ENCODE measurements at places on chromosomes 6 and 20.

DNA sequence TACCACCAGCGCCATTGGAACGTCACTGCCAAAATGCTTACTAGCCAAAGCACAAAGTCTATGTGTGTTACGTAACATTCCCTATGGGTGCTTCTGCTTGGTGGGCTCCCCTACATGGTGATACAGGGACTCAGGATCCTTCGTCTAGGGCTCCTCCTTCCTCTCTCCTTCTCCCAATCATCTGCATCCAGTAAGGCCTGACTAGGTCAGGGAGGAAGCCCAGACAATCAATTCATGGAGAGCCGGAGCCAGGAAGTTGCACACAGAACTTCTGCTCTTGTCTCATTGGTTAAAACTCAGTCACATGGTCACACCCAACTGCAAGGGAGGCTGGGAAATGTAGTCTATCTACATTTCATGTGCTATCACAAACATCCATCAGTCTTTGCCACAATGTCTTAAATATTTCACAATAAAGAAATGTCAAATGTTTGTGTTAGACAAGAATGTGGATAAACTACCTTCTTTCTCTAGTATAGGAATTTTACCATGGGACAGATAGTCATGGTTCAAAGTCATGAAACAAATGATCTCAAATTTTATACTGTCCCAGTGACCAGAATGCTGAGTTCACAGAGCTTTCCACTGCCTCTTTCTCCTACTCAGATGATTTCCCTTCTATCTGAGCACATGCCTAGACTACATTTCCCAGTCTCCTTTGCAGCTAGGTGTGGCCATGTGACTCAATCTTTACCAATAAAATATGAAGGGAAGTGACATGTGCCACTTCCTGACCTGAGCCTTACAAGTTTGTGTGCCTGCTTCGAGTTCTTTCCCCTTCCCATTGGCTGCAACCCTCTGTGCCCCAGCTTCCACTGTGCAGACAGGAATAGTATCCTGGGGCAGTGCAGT is 9.3 kb upstream of the KCNK15 start:
- DNase-seq = no peak

DNA sequence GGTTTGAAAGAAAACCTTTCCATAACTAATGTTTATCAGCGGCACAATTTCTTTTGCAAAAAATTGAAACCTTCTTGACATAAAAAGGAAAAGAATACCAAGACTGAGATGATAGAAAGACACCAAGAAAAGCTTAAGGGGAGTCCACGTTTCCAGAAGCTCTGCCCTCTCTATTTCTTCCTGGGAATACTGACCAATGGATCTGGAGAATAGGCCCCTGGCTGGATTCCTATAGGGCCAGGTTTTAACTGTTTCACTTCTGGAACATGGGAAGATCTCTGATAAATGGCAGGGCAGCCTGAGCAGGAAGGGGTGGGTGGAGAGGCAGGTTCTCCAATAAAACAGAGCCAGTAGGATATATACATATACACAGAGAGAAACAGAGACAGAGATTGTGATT is 413.4 kb upstream of the JARID2 start:
- no peak for DNase-seq

GRCh38 chr6:130840050-130840449 is 12.8 kb downstream of the SMLR1 start:
- no peak for DNase-seq

- DNase-seq = no peak
Observed at GRCh38 chr20:7608250-7608649, 332.0 kb downstream of the HAO1 start.

DNA sequence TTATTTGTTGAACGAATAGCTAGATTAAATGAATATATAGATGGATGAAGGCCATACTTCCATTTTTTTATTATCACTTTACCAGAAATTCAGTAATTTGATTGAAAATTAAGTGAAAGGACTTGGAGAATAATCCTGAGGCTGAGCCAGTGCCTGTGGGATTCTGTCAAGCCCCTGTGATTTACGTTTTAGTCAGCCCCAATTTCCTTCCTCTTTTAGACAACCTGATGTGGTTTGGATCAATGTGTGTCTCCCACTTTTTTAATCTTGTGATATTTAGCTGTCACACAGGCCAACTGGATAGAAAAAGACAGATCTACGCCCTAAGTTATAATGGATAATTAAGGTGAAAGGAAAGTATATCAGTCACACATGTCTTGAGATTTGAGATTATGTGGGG is 188.8 kb downstream of the EDN1 start:
- no peak for DNase-seq

DNA sequence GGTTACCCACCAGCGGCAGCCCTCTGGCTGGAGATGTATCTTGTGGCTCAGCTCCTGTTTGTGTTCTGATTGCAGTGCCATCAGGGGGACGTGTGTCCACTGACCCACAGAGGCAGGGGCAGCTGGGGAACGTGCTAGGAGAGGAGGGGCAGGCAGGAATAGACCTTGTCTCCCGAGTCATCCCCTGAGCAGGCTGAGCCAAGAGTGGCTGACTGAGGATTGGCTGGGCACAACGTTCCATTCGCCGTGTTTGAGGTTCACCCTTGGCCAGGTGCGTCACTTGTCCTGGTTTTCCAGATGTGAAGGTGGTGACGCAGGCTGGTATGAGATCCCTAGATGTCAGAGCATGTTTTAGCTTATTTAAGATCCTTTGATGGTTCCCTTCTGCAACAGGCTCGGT is 57.7 kb downstream of the ADNP start:
- no peak for DNase-seq

DNA sequence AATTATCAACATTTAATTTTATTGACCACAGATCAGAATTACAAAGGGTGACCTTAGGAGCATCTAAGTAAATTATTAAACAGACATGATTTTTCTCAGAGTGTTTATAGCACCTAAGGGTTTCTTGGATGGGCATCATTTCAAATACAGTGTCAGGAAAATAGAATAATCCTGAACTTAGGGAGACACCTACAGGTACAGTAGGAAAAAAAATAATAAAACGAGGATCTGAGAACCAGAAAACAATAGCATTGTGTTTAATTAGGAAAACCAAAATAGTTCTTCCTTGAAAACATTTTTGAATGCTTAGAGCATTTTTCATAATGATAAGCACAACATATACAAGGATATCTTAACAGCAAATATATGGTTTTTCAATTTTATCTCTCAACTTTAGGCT is 39.2 kb downstream of the MMUT start:
- DNase-seq = no peak

- no peak for DNase-seq
Observed at GRCh38 chr6:168658059-168658458, 217.1 kb downstream of the SMOC2 start.

DNA sequence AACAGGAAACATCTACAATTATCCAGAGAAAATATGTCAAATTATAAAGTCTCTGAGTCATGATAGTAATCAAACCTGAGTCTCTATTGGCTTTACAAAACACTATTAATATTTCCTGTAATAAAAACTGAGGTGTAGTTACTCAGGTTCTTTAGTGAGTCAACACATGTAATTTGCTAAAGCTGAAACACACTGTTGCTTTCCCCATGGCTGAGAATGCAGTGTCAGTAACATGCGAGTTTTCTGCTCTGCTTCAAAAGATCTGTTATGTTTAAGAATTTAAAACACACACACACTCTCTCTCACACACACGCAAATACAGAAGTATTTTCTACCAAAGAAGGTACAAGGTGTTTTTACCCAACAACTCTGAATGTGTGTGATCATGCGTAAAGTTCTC is 38.6 kb downstream of the ATXN1 start:
- no peak for DNase-seq

DNA sequence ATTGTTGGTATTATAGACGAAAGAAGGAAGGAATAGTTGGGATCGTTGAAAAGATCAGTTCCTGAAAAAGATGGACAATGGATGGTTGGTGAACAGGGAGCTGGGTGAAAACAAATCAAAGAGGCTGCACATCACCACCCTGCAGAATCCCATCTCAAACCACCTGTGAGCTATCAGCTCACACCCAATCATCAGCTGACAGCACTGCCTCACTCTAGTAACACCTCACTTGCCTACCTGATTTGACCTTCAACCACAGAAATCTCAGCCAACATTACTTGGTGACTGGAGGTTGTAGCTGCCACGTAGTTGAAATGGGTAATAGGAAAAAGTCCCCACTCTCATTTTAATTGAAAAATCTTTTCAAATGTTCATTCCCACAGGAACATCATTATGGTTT is 101.8 kb upstream of the DST start:
- no peak for DNase-seq

DNA sequence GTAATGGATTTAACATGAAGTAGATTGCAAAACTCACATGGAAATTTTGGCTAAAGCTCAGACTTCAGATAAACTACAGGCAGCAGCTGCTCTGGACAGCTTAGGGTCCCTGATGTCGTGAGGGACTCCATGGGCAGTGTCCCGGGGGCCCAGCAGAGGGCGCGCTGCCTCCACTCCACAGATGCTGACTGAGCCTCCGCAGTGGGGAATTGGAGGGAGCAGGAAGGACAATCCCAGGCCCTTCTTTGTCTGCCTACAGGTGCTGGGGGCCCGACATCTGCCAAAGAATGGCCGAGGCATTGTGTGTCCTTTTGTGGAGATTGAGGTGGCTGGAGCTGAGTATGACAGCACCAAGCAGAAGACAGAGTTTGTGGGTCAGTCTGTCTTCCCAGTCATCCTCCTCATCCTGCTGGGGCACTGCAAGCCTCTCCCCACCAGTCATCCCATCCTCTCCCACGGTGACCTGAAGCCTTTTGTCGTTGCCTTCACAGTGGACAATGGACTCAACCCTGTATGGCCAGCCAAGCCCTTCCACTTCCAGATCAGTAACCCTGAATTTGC is 35.9 kb downstream of the PLCG1 start:
- peak; percentile 79 for DNase-seq

GRCh38 chr6:80343511-80343910 is 237.0 kb downstream of the BCKDHB start:
- no peak for DNase-seq

GRCh38 chr6:149646599-149646998 is 1.9 kb downstream of the KATNA1 start:
- DNase-seq = no peak

DNA sequence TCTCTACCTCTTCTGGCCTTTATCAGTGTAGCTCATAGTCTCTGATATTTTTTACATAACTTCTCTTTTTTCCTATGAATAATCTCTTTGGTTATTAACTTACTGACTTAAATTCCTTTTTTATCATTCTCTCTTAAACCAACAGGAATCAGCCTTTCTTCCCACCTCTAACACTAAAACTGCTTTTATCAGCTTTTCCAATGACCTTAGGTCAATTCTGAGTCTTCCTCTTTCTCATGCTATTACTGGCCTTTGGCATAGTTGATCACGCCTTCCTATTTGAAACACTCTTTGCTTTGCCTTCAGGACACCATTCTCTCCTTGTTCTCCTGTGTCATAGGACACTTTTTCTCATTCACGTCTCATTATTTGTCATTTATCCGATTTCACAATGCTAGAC is 8.1 kb upstream of the HINT3 start:
- DNase-seq = no peak

- DNase-seq = no peak
Observed at GRCh38 chr6:132977413-132977812, 163.0 kb downstream of the RPS12 start.

- DNase-seq = no peak
Observed at GRCh38 chr20:20720158-20720557, 7.7 kb upstream of the RALGAPA2 start.

DNA sequence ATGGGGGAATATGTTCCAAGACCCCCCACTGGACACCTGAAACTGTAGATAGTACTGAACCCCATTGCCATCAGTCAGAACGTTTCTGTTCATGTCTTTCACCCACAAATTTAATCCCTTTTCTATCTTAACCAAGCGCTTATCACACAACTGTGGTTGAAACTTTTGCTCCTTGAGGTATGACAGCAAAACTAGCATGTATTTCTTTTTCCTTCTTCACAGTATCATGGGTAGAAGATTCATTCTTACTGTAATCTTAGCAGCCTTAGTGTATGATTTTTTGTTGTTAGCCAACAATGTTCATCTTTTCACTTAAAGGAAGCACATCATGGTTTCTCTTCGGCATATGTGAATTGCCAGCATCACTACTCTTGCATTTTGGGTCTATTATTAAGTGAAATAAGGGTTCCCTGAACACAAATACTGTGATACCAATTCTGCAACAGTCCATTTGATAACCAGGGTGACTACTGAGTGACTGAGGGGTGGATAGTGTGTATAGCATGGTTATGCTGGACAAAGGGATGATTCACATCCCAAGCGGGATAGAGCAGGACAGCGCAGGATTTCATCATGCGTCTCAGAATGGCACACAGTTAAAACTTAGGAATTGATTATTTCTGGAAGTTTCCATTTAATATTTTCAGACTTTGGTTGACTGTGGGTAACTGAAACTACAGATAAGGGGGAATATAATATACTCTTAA is 41.8 kb downstream of the KCNS1 start:
- DNase-seq = no peak

All from omental fat pad (tissue), 4 donors.